Cerebellum (tissue), 4 donors: ENCODE measurements at places on chromosomes 11 and 22. TPM values are rescaled to one million over a fixed set of nuclear protein-coding genes. Genes with fewer than 3 reads are reported as not detected.

SLC22A6 gene
- total RNA-seq = 7.2 TPM

- DNase-seq = no peak
Observed at GRCh38 chr11:117790279-117790678, 6.7 kb downstream of the DSCAML1 start.

DNA sequence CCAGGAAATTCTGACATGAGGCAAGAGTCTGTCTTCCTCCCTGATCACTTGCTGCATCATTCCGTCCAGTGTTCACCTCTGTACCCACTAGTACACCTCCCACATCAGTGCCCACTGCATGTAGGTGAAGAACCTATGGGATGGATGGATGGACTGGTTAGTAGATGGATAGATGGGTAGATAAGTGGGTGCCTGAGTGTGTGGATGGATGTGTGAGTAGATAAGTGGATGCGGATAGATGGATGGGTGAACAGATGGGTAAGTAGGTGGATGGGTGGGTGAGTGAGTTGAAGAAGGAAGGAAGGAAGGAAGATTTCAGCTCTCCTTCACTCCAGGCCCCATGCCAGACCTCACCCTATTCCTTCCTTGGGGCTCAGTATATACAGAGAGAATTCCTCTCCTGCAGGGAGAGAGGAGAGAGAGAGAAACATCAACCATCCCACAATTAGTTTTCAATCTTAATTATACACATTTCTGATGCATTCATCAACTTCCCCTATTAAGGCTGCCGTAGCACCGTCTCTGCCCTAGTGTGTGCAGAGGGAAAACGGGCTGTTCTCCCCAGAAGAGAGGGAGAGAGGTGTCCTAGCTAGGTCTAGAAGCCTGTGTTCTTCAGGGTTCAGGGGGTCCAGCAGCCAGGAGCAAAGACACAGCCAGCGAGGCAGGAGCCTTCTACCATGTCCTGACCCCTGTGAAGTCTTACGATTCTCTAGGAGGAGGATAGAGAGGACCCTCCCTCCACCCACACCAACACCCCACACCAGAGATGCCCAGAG lies 125.3 kb downstream of the BUD13 start:
- DNase-seq = no peak

DNA sequence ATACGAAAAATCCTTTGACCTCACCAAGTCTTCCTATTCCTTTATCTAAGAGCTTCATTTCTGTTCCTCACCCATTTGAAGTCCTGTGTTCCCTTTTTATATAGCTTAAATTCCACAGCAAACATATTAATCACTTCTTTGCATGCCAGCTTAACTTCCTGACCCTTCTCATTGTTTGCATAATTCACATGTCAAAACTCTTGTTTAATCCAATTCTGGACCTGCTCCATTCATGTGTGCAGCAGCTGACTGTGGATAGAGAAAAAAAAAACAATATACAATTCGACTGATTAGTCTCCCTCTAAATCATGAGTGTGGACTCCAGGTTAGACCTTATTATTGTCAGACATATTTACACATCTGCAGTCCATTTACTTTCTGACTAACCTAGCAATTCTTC lies 991.2 kb upstream of the TENM4 start:
- DNase-seq = no peak

DNA sequence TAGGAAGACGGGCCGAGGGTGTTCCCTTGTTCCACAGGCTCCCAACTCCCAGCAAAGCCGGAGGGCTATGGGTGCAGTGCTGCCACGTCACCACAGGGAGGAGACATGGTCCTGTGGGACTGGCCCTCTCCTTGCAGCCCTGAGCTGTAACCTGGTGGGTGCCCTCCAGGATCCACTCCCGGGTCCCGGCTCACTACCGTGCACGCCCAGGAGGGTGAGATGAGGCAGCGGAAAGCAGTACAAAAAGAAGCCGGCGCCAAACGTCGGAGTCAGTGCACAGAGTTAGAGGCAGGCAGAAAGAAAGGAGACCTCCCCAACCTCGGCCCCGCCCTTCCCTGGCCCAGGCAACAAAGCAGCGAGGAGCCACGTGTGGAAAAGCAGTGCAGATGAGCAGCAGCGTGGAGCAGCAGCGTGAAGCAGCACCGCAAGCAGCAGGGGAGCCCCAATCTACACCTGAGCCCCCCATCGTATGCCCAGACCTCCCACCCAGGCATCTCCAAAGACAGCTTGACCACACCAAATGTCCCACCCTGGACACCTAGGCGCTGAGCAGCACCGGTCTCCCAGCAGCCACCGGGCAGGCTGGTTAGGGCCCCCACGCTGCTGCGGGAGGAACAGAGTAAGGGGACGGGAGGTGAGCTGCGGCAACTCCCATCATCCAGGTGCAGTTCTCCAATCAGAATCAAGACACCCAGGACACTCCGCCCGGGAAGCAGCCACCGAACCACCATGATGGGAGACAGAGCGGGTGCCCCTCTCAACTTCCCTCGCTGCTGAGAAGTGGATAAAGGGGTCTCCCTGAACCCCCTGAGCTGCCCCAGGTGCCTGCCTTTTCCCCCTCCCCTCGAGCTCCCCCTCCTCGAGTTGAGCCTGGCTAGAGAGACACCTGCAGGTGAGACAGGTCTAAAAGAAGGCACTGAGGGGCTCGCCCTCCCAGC lies 28.8 kb downstream of the IGSF9B start:
- peak; percentile 80 for DNase-seq

DNA sequence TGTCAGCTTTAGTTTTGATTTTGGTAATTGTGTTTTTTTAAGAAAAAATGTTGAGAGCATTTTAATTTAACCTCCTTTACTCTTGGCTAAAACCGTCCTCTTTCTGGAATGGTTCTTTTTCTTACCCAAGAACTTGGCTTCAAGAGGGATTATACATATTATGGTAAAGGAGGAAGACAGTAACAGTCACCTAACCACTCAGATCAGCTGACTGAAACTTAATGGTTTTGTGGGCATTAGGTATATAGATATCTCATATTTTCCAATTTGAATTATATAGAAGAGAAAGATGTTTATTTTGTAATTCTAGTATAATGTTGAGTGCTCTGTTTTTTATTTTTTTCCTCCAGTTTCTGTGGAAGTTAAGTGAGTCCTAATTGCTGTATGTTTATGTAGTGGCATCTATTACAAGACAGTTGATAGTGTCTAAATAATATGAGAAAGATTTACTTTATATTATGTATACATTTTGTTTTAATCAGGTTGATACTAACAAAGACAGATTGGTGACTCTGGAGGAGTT lies 36.6 kb upstream of the NCR3LG1 start:
- no peak for DNase-seq

DNA sequence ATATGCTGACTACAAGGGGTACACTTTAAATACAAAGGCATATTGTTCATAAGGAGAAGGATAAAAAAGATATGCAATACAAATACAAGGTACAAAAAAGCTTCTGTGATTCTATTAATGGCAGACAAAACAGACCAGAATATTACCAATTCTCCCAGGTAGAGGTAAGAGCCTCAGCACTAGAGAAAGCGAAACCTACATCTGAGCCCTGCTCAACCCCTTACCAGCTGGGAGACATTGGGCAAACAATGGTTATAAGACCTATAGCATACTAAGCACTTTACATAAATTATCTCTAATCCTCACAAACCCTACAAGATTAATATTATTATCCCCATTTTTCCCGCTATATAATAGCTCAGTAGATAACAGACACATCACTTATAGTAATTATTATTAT lies 41.2 kb upstream of the LRRC55 start:
- no peak for DNase-seq

DNA sequence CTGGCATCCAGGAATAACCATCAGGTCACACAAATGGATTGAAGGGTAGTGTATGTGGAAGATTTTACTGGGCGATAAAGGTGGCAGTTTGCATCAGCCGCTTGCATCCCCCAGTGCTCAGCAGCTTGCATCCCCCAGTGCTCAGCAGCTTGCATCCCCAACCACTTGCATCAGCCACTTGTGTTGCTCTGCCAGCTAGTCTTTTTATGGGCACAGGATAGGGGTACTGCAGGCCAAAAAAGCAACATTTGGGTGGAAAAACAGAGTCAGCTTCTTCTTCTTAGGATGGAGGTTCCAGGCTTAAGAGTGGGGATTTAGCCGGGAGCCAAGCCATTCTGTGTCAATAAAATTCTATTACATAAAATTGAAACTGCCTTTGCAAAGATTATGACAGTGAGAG lies 23.2 kb upstream of the FEZ1 start:
- no peak for DNase-seq

DNA sequence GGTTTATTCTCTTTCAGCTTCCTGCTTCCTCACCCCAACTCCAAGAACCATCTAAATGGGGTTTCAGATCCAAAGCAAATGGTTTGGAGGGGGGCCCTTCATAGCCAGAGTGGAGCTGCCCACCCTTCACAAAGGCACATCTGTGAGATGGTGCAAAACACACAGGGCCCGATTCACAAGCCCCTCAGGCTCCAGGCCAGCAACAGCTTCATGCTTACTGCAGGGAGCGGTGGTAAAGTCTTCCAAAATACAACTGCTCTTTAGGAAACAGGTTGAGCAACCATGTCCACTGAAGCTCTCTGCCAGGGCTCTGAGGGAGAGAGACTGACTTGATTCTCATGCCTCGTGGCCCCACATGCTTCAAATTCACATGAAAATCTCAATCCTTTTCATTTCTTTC lies 213.0 kb upstream of the NARS2 start:
- DNase-seq = no peak

DNA sequence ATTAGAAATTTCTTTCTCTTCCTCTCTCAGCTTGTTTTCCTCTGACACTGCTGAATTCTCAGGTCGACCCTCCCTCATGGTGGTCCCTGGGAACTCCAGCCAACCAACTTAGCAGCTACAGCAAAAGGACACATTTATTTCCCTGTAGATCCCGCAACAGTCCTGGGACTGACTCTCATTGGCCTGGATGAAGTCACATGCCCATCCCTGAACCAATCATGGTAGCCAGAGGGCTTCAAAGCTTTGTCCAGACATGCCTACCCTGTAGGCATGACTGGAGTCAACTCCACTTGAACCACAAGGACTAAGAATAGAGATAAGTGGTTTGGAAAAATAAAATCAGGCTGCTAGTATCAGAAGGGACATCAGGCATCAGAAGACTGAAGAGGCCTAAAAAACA lies 84.6 kb upstream of the LRRC55 start:
- DNase-seq = no peak

DNA sequence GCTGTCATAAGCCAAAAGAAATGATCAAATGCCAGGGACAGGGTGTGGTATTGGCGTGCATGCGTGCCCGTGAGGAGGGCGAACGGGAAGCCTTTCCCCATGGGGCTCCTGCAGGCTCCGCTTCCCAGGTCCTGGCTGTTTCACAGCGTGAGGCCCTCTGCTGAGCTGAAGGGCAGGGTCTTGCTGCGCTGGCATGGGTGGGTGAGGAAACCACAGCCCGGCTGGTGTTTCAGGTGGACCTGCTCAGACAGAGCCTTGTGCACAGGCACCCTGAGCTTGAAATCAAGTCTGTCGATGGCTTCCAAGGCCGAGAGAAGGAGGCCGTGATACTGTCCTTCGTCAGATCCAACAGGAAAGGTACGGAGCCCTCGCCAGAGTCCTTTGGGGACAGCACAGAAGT lies 31.4 kb downstream of the IGHMBP2 start:
- DNase-seq = no peak
